DND-41 (cell line): ENCODE measurements at places on chromosomes 7 and 10.

DNA sequence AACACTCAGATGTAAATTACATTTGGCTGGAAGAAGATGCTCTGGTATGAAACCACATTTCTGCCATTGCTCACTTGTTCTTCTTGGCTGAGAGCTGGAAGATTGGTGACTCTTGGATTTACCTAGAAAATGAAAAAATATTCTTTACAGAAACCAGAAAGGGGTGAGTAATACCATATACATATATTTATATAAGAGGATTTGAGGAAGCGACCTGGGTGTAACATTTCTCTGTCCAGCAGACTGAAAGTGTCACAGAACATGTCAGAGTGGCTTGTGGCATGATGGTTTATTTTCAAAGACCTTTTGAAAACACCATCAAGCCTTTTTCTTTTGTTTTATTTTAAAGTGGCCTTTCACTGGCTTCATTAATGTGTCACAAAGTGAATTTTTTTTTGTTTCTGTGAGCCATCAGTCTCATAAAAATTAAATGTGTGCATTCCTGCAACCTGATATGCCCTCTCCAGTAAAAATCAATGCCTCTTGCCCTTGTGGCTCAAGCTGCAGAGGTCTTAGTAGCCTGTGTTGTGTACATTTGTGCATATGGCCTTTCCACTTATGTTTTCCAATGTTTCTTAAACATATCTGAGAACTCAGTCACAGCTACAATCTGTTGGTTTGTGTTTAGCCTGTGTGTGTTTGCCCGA lies 23.5 kb downstream of the CREB5 start:
- no peak overlapping the region for H3K4me3 ChIP-seq
- no peaks in the 10 kb centered on the region for H3K36me3 ChIP-seq
- H3K4me1 ChIP-seq: no peaks in the 10 kb centered on the region
- DNase-seq: no peak
- peaks cover 24% of the 10 kb centered on the region for H3K27me3 ChIP-seq
- no peak overlapping the region for H3K27ac ChIP-seq

DNA sequence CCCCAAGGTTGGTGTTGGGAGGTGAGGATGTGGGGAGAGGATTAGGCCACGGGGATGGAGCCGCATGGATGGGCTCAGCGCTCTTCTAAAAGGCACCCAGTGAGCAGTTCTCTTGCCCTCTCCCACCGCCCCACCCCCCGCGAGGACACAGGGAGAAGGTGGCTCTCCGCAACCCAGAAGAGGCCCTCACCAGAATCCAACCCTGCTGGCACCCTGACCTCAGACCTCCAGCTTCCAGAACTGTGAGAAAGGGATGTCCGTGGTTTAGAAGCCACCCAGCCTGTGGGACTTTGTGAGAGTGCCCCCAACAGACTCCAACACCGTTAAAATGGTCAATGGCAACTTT lies 242.8 kb upstream of the PPP2R2D start:
- no peak overlapping the region for H3K4me3 ChIP-seq
- H3K27ac ChIP-seq: no peak overlapping the region

- H3K4me1 ChIP-seq: no peaks in the 10 kb centered on the region
- no peak for DNase-seq
- no peaks in the 10 kb centered on the region for H3K27me3 ChIP-seq
- peaks cover 42% of the 10 kb centered on the region for H3K36me3 ChIP-seq
- no peak overlapping the region for H3K4me3 ChIP-seq
Observed at GRCh38 chr7:102427019-102427405, 6.4 kb upstream of the ORAI2 start.

GRCh38 chr10:24544776-24545175 lies 178.9 kb downstream of the ARHGAP21 start:
- H3K36me3 ChIP-seq: no peaks in the 10 kb centered on the region
- no peak for DNase-seq

- DNase-seq: no peak
- H3K4me3 ChIP-seq: no peak overlapping the region
- no peak overlapping the region for H3K27ac ChIP-seq
- no peaks in the 10 kb centered on the region for H3K4me1 ChIP-seq
Observed at GRCh38 chr10:122795924-122796323, 49.7 kb downstream of the CUZD1 start.

DNA sequence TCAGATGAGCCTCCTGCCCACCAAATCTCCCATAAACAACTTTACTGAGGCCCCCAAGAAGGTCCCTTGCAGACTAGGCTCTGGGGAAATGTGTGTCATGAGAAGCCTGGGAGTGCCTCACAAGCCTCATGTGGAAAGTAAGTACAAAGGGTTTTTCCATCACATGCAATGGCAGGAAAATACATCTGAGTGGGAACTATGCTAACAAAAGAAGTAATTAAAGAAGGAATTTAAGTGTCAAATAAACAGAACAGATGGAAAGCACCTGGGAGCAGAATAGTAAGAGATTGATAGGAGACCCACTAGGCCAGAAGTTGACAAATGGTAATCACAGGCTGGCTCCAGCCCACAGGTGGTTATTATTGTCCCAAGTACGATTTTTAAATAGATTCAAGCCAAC lies 20.5 kb downstream of the GSAP start:
- H3K36me3 ChIP-seq: no peaks in the 10 kb centered on the region
- no peaks in the 10 kb centered on the region for H3K4me1 ChIP-seq
- H3K27ac ChIP-seq: no peak overlapping the region
- DNase-seq: no peak
- no peak overlapping the region for H3K4me3 ChIP-seq

DNA sequence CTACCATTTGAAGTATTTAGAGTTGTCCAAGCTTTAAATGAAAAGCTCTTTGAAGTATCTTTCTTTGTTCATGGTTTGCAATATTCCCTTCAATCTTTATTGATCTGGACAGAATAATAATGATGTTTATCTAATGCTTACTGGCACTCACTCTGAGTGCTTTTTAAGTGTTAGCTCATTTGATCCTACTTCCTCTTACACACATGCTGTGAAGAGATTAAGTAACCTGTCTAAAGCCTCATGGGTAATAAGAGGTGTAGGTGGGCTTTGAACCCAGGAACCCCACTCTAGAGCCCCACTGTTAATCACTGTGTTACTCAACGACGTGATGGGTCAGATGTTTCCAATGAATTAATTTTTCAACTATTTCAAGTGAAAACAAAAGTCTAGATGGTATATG lies 31.1 kb upstream of the ADD3 start:
- H3K27me3 ChIP-seq: peaks cover 18% of the 10 kb centered on the region
- no peaks in the 10 kb centered on the region for H3K4me1 ChIP-seq
- H3K4me3 ChIP-seq: no peak overlapping the region
- no peaks in the 10 kb centered on the region for H3K36me3 ChIP-seq
- no peak for DNase-seq
- no peak overlapping the region for H3K27ac ChIP-seq

GRCh38 chr7:84337429-84337828 lies 142.8 kb upstream of the SEMA3A start:
- H3K4me1 ChIP-seq: no peaks in the 10 kb centered on the region
- DNase-seq: no peak
- no peak overlapping the region for H3K27ac ChIP-seq
- H3K36me3 ChIP-seq: no peaks in the 10 kb centered on the region

- H3K4me3 ChIP-seq: no peak overlapping the region
- H3K27me3 ChIP-seq: no peaks in the 10 kb centered on the region
- no peak for DNase-seq
- no peaks in the 10 kb centered on the region for H3K36me3 ChIP-seq
Observed at GRCh38 chr10:4678023-4678950, 147.7 kb upstream of the AKR1E2 start.

DNA sequence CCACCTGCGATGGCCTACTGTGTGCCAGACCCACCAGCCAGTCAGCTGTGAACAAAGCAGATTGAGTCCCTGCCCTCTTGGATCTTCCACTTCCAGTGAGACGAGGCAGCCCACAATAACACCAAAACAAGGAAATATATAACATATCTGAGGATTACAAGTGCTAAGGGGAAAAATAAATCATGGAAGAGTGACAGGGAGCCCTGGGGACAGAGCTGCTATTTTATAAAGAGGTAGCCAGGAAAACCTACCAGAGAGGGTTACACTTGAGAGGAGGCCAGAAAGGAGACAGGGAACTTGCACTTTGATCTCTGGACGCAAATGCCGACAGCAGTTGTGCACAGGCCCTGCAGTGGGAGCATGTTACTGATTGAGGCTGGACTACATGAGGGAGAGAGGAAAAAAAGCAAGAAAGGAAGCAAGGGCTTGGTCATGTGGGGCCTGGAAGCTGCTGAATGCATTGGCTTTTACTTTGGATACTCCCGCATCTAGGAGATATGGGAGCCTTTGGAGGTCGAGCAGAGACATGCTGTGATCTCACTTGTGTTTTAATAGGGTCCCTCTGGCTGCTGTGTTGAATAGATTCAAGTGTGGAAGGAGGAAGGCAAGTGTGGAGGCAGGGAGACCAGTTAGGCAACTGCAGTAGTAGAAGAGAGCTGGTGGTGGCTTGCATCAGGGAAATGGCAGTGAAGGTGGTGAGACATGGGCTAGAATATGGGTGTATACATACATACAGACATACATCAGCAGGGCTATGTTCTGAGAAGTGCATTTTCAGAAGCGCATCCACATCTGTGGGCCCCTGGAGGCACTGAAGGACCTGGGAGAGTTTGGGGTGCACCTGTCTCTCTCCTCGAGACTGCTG lies 26.2 kb downstream of the MINDY4 start:
- no peak overlapping the region for H3K4me3 ChIP-seq
- peak overlapping the region; percentile 62 for H3K27ac ChIP-seq
- peaks cover 3% of the 10 kb centered on the region; the same call in 1 of the 2 replicates for H3K36me3 ChIP-seq

DNA sequence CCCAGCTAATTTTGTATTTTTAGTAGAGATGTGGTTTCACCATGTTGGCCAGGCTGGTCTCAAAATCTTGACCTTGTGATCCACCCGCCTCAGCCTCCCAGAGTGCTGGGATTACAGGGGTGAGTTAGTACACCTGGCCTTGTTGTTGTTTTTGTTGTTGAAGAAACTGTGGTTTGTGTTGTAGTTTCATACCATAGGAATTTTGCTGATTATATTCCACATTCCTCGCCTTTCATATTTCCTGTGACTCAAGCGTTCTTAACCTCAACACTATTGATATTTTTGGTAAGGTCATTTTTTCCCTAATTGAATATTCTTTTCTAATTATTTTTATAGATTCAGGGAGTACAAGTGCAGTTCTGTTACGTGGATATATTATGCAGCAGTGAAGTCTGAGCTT lies 16.7 kb downstream of the LIPF start:
- peaks cover 10% of the 10 kb centered on the region for H3K27me3 ChIP-seq
- no peak overlapping the region for H3K27ac ChIP-seq
- no peak overlapping the region for H3K4me3 ChIP-seq
- H3K36me3 ChIP-seq: no peaks in the 10 kb centered on the region
- H3K4me1 ChIP-seq: no peaks in the 10 kb centered on the region

DNA sequence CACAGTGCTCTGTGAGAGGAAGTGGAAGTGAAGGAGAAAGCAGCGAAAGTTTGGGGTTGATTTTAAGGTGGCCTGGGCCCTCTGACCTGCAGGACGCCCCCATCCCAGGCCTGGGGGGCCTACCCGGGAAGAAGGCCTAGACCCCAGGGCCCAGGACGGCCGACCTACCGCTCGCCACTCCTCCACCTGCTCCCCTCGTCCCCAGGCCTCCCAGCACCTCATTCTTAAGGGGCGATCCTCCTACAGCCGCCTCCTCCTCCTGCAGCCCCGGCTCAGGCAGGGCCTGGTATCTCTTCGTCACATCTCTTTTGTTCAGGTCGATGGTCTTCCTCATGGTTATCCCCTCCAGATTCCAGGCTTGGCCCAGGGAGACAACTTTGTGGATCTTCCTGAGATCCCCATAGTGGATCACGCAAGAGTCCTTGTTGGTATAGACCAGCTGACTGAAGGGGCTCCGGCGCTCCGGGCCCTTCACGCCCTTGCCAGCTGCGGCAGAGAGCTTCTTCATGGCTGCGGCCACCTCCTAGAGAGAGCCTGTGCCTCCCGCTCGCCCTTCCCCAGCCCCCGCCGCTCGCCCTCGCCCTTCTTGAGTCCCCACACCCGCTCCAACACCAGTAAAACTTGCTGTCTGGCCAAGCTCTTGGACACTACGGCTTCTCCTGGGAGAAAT lies 117.5 kb downstream of the OR13A1 start:
- no peak overlapping the region for H3K27ac ChIP-seq
- H3K4me1 ChIP-seq: no peaks in the 10 kb centered on the region
- no peaks in the 10 kb centered on the region for H3K27me3 ChIP-seq
- H3K4me3 ChIP-seq: no peak overlapping the region

DNA sequence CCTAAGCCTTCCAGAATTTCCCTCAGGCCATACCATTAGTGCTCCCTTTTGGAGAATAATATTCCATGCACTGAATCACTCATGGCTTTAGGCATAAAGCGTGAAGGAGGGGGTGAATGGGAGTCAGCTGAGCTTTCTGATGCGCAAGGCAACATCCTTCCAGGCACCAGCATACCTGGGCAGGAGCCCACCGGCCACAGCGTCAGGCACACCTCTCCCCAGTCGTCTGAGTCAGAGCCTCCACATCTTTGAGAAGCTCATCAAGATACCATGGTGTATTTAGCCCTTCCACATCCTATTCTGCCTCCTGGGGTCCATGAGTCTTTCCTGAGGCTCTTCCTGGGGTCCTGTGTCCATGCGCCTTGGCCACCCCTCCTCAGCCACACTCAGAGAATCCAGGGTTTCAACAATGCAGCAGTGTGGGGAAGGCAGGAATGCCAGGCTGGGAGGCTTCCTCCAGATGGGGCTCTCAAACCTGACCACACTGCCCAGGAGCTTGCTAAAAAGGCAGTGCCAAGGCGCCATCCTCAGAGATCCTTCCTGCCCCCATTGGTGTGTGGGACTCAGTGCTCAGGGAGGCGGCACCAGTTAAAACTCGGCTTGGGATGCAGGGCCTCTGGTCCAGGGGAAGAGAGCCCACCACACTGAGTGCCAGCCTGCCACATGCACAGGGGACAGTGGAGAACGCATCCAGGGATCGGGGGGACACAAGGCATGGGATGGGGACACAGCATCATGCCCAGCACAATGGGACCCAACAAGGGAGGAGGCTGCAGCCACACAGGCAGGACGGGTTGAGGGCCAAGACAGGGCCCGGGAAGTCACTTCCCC lies 31.6 kb downstream of the RASGEF1A start:
- no peak for DNase-seq
- no peaks in the 10 kb centered on the region for H3K27me3 ChIP-seq
- H3K36me3 ChIP-seq: no peaks in the 10 kb centered on the region

GRCh38 chr7:143126146-143126545 lies 5.7 kb upstream of the PIP start:
- H3K27me3 ChIP-seq: no peaks in the 10 kb centered on the region
- DNase-seq: no peak
- no peak overlapping the region for H3K27ac ChIP-seq
- no peak overlapping the region for H3K4me3 ChIP-seq
- H3K4me1 ChIP-seq: no peaks in the 10 kb centered on the region

DNA sequence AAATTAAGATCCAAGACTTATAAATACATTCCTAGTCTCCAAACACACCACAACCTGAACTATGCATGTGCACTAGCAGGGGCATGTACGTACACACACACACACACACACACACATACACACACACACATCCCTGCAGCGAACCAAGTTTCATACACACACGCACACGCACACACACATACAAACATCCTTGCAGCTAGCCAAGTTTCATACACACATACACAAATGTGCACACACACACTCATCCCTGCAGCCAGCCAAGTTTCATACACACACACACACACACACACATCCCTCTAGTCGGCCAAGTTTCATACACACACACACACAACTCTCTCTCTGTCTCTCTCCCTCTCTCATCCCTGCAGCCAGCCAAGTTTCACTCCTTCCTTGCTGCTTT lies 82.7 kb upstream of the WIPF3 start:
- H3K36me3 ChIP-seq: no peaks in the 10 kb centered on the region
- no peak overlapping the region for H3K4me3 ChIP-seq
- DNase-seq: no peak
- H3K27me3 ChIP-seq: no peaks in the 10 kb centered on the region

GRCh38 chr10:96642973-96643372 lies 56.2 kb upstream of the TM9SF3 start:
- H3K27me3 ChIP-seq: no peaks in the 10 kb centered on the region
- no peak overlapping the region for H3K4me3 ChIP-seq
- H3K27ac ChIP-seq: no peak overlapping the region
- no peaks in the 10 kb centered on the region for H3K36me3 ChIP-seq
- peak; percentile 54 for DNase-seq
